ENCODE measurements at places on chromosomes 12 and 14.

DNA sequence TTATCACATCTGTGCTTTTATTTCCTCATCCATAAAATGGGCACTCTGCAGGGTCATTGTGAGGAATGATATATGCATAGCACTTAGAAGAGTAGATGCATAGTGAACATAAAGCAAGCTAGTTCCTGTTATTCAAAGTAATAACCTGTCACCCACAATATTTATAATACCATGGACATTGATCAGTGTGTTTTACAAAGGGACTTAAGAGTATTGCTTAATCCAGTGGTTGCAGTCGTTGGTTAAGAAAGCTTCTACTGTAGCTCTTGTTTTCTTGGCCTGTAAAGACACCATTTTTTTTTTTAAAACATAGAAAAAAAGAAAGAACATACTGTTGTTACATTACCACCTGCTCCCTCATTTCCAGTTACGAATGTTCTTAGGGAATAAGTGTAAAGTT, 13.1 kb downstream of the METAP2 start:
- DNase-seq = no peak

- DNase-seq = peak; percentile 64
These were observed 234.9 kb upstream of the CAND1 start for GRCh38 chr12:67034110-67034879.

DNA sequence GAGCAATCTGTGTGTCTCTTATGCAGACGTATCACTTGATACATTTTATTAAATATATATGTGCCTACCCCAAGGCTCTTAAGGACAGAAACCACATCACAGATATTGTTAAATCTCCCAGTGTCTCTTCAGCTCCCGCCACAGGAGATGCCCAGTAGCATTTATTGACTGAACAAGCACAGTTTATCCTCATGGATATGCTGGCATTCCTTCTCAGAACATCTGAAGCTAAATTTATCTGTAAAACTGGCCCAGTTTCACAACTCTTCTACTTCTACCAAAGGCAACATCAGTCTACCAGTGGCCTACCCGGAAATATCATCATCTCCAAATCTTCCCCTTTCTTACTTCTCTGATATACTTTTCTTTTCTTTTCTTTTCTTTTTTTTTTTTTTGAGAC, 10.7 kb downstream of the APOLD1 start:
- no peak for DNase-seq

DNA sequence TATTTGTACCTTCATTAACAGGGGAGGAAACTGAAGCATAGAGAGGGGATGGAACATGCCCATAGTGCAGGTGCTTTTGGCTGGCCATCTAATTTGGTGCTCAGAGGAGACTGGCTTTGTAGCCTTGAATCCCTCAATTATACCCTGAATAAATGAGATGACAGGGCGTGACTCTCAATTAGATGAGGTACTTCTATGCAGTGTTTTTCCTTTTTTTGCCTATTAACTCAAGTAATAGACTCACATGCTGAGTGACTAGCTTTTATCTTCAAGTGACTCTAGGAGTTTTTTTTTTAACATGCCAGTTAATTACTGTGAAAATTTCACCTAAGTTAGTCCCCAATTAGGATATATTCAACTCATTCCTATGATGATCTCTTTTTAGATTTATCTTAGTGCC, 243.7 kb downstream of the DACT1 start:
- DNase-seq = no peak

GRCh38 chr12:75476071-75476470, 4.5 kb upstream of the GLIPR1 start:
- no peak for DNase-seq

- DNase-seq = no peak
These were observed 248.3 kb downstream of the PHLDA1 start for GRCh38 chr12:75783093-75783877.

DNA sequence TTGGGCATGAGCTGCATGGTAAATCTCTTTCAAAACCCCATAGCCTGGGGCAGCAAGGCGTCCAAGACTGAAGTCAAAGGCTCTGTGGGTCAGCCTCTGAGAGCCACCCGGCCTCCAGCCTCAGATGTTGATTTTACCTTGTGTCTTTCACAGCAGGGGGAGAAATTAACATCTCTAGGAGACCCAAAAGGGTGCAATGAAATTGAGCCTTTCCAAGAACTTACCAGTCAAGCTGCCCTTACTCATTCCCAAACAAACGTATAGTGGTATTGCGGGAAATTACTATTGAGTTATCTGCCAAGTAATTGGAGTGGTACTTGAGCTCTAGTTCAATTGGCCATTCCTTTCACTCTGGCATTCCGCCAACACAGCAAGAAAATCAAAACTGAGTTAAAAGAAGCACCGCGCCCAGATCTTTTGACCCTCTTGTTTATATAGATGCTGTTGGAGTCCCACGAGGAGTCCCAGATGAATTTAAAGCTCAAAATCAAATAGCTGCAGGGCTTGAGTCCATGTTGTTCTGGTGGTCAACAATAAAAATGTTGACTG, 380.7 kb upstream of the SYT1 start:
- DNase-seq = no peak

- no peak for DNase-seq
These were observed 65.9 kb downstream of the DCAF5 start for GRCh38 chr14:69087061-69087461.

- DNase-seq = no peak
These were observed 373.2 kb downstream of the BTG1 start for GRCh38 chr12:91772411-91772810.

DNA sequence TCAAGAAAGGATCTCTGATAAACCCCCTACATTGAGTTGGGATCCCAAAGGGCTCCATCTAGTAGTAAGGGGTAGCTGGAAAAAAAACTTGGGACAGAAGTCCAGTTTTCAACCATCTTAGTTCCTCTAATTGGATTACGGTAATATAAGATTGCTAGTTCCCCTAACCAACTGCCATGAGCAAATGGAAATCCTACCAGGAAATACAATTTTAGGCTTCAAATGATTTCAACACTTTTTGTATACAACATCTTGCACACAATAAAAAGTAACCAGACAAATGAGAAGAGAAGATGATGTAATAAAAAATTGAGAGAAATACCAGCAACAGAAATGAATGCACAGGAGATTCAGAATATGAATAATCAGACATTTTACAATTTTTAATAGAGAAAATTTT, 73.0 kb downstream of the TSHR start:
- no peak for DNase-seq

DNA sequence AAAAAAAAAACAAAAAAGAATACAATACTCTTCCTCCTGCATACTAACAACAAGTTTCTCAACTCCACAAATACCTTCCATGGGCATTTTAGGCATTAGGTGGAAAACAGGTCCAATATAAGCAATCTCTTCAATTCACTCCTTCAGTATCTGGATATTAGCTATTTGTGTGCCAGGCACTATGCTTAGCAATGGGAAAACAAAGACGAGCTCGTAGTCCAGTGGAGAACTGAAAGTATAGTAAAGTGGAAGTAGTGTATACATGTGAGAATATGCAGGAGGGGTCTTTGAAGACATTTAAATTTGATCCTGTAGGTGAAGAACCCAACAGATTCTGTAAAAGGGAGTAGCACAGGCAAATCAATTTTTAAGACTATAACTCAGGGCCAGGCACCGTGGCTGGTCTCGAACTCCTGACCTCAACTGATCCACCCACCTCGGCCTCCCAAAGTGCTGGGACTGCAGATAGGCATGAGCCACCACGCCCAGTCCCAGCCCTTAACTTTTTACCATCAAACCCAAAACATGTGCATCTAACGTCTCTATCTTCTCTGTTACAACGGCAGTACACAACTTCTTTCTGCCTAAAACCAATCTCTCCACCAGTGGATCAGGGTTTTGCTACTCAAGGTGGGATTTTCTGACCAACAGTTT, 10.6 kb downstream of the HECTD1 start:
- DNase-seq = no peak

- DNase-seq = no peak
These were observed 6.3 kb downstream of the ITGA5 start for GRCh38 chr12:54412786-54413185.

DNA sequence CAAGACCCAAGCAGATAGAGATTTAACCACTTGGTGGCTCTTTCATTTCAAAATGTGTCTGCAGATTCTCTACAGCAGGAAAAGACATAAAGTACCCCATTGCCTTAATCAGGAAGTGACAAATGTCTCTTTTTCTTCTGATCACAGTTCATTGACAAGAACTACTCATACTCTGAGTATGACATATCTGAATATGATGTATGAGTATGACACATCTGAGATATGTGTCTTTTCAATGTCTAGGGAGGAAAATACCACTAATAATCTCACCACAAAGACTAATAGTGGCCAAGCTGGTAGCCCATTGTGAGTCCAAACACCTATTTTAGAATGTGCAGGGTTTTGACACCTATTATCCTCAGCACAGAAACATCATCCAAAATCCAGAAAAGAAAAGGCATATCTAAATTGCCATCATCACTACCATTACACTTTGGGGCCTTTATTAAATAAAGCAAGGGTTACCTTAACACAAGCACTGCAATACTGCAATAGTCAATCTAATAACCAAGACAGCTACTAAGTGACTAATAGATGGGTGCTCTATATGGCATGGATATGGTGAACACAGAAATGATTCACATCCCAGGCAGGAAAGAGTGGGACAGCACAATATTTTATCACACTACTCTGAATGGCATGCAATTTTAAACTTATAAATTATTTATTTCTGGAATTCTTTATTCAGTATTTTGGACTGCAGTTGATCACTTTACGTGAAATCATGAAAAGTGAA, 243.7 kb upstream of the FAR2 start:
- DNase-seq = no peak

DNA sequence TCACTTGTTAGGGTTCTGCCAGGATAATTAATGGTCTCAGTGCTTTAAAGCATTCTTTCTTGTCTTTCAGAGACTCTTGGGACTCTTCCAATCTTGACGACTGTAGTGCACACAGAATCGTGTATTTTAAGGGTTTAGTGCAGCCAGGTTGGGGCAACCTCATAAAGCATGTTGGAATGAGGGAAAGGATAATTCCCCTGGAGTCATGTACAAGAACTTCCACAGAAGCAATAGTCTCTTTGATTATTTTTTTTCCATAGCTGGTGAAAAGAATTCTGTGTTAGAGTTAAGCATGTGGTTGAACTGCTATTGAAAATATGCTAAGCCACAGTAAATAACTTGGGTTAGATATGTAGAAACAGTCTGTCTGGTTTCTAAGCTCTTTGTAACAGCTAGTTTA, 246.8 kb upstream of the DAAM1 start:
- DNase-seq = no peak

DNA sequence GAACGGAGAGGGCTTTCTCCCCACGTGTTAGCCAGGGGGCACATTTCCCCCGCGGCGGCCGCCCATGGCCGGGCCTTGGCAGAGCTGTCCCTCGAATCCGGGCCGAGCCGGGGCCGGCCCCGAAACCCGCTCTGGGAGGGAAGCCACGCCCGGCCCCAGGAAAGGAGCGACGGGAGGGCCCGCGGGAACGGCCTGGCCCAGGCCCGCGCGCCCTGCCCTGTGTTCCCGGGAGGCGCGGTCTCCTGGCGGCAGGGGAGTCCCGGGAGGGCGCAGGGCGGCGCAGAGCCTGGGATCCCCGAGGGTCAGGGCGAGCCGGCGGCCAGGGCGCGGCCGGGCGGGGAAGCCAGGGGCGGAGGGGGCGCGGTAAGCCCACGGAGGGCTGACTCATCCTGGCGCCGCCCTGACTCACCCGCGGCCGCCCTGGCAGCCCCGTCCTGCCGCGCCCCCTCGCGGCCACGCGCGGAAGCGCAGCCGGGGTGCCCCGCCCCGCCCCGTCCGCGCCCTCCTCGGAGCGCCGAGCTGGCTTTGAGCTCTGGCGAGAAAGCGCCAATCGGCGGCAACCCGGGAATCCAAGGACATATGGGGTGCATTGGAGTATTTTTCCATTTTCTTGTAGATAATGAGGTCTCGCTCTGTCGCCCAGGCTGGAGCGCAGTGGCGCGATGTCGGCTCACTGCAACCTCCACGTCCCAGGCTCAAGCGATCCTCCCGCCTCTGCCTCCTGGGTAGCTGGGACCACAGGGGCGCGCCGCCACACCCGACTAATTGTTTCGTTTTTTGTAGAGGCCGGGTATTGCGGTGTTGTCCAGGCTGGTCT, 31.8 kb upstream of the PLEKHG6 start:
- DNase-seq = peak; percentile 76

DNA sequence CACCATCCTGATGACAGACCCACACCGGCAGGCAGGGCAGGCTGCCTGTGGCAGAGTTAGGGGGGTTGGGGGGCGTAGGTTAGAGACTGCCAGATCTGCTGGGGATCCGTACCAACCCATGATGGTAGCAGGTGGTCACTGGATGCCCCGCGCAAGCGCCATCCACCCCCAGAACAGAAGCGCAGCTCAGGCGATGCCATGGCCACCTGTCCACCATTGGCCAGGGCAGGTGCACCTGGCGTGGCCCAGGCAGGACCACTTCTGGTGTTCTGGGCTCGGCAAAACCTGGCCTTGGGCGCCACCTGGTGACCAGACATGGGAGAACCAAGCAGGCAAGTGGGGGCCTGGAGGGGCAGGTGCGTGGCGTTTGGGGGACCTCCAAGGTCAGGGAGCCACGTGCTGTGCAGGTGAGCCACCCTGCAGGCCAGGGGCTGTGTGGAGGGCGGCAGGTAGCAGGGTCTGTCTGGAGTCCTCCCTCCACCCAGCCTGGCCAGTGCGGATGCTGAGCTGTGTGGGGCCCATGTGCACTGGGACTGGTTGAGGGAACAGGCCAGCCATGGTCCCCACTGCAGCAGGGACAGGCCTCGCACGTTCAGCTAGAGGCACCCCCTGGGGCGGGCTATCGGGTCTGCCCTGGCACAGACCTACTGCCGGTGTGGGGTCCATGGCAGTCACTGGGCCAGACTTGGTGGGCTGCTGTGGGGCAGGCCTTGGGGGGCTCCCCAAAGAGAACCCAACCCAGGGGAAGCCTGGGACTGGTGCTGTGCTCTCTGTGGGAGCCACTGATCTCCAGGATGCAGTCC, 15.6 kb downstream of the BAG5 start:
- DNase-seq = peak; percentile 20

- DNase-seq = no peak
These were observed 131.5 kb downstream of the GPR135 start for GRCh38 chr14:59333668-59334067.

DNA sequence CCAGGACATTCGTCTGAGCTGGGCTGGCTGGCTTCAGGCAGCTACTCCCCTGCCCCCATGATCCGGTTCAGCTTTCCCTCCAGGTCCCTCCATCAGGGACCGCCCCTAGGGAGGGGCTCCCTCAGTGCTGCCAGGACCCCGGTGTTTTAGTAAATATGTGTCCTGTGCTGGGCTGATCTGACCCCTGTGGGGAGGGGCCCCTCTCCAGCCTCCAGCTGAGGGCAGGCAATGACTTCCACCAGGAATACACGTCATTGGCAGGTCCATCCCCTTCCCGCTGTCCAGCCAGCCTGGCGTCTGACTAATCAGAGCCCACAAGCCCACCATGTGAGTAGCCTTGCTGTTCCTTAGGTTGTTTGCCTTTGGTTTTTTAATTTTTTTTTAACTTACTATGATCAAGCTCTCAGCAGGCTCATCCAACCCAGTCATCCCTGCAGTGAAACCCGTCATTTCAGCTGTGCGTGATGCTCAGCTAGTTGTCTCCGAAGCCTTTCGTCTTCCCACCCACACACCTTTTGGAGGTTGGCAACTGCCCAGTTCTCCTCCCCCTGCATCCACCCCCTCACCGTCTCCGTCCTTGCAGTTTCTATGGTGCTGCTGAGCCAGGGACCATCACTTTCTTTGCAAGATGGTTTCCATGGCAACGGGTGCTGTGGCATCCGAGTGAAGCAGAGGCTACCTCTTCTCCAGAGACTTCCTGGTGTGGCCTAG, 16.0 kb upstream of the SERPINA4 start:
- no peak for DNase-seq

GRCh38 chr12:109115758-109116610, at the start of gene ACACB:
ACACB (plus strand) TSS chr12:109116587; CDS start chr12:109139406, 22,819 bp downstream.
- DNase-seq = no peak
